ENCODE measurements at places on chromosomes 1 and 21.

- DNase-seq = peak; percentile 92
Observed at GRCh38 chr1:222617367-222617951, 438 bp upstream of the MIA3 start.

GRCh38 chr1:247347477-247348222, 16.0 kb upstream of the ZNF496 start:
- no peak for DNase-seq

- no peak for DNase-seq
Observed at GRCh38 chr1:53025034-53025768, 36.8 kb upstream of the PODN start.

GRCh38 chr1:38651669-38652068, 207.9 kb downstream of the RRAGC start:
- DNase-seq = no peak

Data from effector CD4-positive, alpha-beta T cell (primary cell).